ENCODE measurements at places on chromosomes 11 and 22.

GRCh38 chr22:37818409-37819104, 4.6 kb upstream of the GALR3 start:
- peak; percentile 94 for DNase-seq

DNA sequence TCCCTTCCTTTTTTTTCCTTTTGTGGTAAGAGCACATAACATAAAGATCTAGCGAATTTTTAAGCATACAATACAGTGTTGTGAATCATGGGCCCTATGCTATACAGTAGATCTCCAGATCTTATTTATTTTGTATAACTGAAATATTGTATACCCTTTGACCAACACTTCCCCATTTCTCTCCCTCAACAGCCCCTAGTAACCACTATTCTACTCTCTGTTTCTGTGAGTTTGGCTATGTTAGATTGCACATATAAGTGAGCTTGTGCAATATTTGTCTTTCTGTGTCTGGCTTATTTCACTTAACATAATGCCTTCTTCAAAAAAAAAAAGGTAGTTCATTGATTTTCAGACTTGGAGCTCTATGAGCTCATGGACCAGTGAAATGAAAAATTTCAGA, 180.5 kb downstream of the C11orf91 start:
- no peak for DNase-seq

GRCh38 chr22:38710351-38710750, 4.6 kb downstream of the GTPBP1 start:
- no peak for DNase-seq

GRCh38 chr11:26846227-26846626, 124.4 kb upstream of the SLC5A12 start:
- no peak for DNase-seq

DNA sequence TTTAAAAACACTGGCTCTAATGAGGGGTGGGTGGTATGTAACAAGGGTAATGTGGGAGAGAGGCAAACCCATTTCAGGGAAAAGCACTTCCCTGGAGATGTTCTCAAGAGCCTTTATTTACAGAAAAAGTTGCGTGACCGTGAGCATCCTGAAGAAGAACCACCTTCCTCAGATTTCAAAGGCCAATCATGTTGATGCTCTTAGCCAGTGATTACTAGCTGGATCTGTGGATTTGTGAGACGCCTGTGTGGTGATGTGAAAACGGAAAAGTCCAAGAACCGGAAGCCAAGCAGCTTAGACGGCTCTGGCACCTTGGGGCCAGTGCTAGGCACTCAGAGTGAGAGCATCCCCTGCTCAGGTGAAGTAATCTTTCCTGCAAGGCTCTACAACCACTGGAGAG, 12.6 kb upstream of the UBASH3B start:
- no peak for DNase-seq

DNA sequence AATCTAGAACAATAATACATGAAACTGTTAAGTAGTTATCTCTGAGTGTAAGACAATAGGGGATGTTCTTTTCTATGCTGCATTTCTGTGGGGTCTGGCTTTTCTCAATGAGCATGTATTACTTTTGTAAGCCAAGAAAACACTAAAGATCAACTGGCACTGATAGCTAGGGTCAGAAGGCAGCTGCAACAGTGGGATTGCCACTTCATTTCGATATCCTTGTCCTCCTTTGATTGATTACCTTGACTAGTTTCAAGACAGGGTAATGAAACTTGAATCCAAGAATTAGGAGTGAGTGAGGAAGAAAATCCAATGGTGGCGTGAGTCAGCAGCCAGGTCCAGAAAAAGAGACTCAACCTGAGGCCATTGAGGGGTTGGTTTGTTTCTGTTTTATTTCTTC, 46.5 kb downstream of the FEZ1 start:
- DNase-seq = no peak

GRCh38 chr22:39182478-39183030, 30.1 kb upstream of the CBX7 start:
- DNase-seq = peak; percentile 68

- peak; percentile 84 for DNase-seq
Observed at GRCh38 chr11:73189315-73189714, 28.8 kb upstream of the P2RY2 start.

GRCh38 chr11:134385774-134386565, 26.1 kb downstream of the B3GAT1 start:
- DNase-seq = no peak

DNA sequence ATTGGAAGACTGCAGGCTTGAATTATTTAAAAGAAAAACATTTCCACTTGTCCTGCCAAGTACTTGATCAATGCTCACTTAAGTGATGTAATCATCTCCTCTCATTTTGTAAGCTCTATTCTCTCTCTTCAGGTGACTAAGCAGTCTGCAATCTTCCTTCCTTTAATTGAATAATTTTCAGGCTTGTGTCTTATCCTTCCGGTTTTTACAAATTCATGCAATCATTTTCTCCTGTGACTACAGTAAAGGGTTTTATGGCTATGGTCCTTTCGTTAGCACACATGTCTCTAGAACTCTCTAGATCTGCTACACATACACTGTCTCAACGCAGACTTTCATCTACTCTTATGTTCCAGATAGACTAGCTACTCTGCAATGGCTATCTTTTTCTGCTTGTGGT, 12.6 kb upstream of the UPB1 start:
- DNase-seq = no peak

GRCh38 chr22:21936151-21936775, 16.4 kb downstream of the PPM1F start:
- peak; percentile 38 for DNase-seq

DNA sequence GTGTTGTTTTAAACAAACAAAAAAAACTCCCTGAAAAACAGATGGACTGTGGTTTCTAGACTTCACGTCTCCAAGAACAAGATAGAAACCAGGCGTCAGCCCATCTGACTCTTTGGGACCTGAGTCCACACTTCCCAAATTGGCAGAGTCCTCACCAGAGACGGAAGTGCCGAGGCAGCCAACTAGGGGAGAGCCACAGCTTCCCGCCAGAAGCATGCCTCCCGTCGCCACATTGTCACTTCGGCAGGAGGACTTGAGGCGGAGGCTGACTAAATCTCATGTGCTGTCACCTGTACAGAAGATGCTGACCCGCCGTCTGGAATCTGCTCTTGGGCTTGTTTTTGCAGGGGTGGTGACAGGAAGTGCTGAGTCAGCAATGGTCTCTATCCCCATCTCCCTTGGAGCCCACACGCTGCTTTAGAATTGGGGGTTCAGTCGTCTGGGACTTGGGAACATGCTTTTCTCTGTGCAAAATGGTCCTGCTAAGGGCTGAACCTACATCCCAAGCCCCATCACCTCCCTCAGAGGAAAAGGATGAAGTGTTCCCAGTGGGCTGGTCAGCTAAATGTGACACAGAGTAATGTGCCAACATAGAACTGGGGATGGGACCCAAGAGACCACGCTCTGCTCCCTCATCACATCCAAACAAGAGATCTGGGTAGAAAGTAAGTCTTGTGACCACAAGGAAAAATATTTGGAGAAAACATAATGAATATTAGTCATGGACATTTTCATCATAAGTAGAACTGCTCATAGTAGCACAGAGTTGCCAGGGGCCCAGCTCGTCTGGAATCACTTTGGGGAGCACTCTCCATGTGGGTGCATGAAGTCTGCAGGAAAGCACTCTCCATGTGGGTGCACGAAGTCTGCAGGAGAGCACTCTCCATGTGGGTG, 152.9 kb downstream of the SNX19 start:
- no peak for DNase-seq

GRCh38 chr22:33577862-33578411, 342.3 kb downstream of the LARGE1 start:
- no peak for DNase-seq

DNA sequence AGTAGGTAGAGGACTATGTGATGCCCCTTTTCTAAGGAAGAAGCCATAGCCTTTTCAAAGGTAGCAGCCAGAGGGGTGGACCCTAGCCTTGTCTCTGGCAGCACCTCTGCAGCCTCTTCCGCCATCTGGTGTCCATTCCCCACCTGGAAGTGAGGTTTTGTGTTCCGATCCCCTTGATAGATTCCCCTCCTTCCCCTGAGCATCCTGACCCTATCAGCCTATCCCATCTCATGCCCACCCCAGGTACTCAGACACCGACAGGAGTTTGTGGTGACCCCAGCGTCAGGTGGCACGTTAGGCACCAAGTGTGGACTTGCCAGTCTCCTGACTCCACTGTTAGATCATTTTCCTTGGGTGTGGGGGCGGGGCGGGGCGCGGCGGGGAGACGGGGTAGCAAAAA, 398 bp upstream of the FAM89B start:
- no peak for DNase-seq

- no peak for DNase-seq
Observed at GRCh38 chr11:30131535-30131934, 99.3 kb upstream of the FSHB start.

DNA sequence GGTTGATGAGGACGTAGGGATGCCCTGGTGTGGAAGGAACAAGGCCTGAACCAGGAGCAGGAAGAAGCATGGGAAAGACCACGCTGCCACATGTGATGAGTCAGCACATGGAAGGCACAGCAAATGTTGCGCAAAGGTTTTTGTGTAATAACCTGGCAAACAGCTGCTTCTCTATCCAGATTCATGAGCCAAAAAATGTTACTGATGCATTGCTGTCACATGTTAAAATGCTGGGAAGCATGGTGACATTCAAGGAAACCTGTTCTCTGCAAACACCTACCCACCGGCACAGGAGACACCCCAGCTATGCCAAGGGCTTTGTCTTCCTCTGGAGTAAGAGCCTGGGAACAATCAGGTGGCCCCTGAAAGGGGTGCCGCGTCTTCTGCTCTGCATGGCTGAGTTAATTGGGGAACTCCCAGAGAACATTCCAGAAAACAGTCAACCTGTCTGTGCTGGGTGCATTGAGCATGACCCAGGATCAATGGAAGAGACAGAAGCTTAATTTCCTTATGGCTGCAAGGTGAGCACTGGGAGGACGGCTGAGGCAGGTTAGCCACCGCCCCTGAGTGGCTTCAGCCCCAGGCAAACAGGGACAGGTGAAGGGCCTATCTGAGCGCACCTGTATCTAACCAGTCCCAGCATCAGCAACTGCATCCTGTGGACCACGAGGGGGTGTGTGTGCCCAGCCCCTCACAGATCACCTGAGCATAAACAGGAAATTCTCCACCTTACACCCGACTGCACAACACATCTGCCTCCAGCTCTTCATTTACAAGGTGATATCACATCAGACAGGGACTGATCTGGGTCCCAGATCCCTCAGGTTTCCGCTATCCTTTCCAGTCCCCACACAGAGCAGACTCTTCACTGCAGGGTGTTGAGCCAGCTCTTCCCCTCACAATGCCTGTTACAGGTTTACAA, 108.4 kb downstream of the GGTLC2 start:
- DNase-seq = peak; percentile 85

- no peak for DNase-seq
Observed at GRCh38 chr11:60857378-60858232, 1.9 kb upstream of the PTGDR2 start.
